SW480 (cell line): ENCODE measurements at places on chromosomes 5 and 9.

GRCh38 chr9:136740971-136741882, 1.5 kb downstream of the LCN10 start:
- DNase-seq: no peak

- DNase-seq: no peak
Observed at GRCh38 chr5:110251366-110251765, 475.1 kb downstream of the TMEM232 start.

DNA sequence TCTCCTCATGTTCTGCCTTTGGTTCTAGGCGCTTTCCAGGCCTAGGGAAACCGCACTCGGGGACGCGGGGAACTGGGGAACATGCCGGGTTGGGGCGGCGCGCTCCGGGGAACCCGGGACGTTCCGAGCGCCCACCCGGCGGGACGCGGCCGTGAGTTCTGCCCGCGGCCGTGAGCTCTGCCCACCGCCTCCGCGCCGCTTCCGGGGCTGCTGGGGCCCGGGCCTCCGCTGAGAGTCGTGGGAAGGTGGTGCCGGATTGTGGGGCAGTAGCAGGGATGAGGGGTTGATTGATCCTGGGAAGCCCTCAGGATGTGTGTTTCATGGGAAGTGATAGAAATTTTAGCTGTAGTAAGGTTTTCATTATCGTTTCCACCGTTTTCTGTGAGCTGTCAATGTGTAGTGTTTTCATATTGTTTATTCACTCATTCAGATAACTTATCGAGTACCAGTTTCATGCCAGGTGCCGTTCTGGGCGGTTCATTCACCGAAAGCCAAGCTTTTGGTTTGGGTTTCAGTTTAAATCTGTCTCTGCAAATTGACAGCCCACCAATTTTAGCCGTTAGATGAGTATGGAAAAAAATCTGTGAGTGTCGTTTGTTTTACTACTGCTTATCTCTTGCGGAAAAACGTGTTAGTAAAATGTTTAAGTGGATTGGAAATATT, 657 bp downstream of the MTRR start:
- no peak for DNase-seq

DNA sequence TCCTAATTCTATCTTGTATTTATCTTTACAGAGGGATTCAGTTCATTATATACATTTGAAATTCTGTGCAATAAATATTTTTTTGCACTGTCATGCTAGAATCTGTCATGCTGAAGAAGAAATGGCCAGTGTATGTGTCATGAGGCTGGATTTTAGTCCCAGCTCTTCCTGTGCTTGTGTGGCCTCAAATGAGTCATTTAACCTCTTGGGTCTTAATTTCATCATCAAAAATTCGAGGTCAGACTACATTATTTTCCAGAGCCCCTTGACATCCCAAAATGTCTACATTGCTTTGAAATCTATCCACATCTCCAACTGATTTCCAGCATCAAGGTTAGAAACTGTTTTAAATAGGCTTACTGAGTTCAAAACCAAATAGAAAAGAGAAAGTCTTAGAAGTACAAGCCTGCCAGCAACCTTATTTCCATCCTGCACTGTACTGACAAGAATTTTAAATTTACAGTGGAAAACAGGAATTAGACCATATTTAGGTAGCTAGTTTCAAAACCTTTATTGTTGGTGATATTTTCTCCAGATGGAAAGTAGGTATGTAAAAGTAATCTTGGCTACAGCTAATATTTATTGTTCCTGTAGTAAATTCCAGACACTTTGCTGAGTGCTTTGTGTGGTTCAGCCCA, 96.7 kb upstream of the MAMDC2 start:
- DNase-seq: peak; percentile 84

- DNase-seq: no peak
Observed at GRCh38 chr5:173981185-173981761, 7.7 kb upstream of the C5orf47 start.

DNA sequence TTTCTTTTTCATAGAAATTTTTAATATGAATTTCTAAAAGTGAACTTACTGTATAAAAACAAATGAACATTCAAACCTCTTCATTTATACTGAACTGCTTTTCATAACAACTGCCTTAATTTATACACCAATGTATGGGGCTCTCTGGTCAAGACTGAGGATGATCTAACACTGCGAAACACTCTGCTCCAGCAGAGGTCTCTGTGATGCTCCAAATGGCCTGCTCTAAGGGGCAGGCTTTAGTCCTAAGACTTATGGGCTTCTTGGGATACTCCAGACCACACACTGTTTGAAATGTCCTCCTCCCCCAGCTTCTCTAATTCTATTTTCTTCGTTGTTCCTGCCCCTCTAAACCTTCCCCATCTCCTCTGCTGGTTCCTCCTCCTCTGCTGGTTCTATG, 58.5 kb downstream of the LIFR start:
- no peak for DNase-seq

DNA sequence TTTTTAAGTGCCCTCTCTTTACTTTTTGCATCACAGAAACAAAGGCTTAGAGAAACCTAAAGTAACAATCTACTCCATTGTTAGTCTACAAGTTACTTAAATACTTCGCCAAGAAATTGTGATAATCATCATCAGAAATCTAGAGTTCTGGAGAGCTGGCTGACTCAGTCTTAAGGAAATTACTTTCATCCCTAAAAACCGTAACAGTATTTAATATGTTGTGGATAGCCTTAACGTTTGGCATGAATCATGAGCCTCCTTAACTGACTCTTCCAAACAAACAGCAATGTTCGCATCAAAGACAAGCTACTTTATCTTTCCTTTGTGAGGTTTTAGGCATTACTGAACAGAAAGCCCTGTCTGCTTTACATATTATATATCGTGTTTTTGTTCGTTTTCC, 128.7 kb downstream of the NIPBL start:
- DNase-seq: no peak

DNA sequence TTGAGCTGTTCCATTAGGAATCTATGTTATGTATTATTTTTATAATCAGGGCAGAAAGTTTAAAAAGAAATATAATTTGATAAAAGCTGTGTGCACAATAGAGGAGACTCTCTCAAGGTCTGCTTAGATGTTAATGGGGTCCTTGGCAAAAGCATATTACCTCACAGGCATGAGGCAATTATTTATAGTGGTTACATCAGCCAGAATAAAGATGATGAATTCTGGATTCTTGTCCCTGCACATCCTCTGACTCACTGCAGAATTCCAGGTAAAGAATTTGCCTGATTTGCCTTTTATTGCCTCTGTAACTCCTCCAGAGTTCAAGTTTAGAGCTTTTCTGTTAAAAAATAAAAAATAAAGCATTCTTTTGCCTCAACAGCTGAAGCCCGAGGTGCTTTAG, 253.6 kb downstream of the MAST4 start:
- DNase-seq: peak; percentile 80
